ENCODE measurements at places on chromosomes 5 and 9.

GRCh38 chr9:113628621-113629020 lies 165.1 kb downstream of the RGS3 start:
- DNase-seq: no peak

GRCh38 chr5:154249826-154250225 lies 59.3 kb downstream of the GALNT10 start:
- no peak for DNase-seq

DNA sequence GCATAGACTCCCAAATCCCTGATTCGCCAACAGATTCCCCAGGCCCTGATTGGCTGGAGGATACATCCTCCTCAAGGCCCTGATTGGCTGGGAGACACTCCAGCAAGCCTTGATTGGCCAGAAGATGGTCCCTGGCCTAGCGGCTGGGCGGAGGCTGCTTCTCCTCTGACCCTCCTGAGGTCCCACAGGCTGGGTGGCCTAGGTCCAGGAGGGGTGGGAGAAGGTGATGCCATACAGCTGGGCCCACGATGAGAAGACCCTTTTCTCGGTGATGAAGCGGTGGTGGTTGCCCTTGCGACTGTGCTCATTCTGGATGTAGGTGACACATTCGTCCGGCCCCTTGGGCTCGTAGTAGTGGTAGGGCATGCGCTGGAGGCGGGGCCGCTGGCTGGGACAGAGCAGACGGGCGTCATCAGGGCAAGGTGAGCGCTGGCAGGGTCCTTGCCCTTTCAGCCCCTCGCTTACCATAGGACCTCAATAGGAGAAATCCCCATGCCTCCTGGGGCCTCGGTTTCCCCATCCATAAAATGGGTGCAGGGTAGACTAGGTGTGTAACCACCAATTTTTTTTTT lies 9.0 kb upstream of the AK1 start:
- DNase-seq: no peak

DNA sequence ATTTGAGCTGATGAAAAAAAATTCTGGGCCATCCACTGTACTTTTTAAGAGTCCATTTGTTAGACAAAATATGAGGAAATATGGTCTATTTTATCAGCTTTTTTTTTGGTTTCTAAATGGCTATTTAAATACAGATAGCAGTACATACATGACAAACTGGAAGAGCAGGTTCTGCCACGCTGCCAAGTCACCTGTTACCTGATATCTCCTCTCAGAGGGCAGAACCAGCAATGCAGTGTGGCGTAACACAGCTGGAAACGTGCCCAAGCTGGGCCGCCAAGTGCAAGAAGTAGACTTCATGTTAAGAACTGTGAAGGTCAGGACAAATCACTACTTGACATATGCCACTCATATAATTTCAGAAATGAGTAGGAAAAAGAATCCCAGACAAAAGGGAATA lies 8.1 kb downstream of the MCIDAS start:
- DNase-seq: no peak

- no peak for DNase-seq
Measured at GRCh38 chr5:65152131-65152530, 329.6 kb downstream of the ADAMTS6 start.

- no peak for DNase-seq
Measured at GRCh38 chr5:159917994-159918393, 1.7 kb downstream of the ADRA1B start.

- no peak for DNase-seq
Measured at GRCh38 chr9:16074963-16075362, 522.1 kb downstream of the CCDC171 start.

GRCh38 chr9:130542457-130543228 lies 36.7 kb upstream of the FUBP3 start:
- no peak for DNase-seq

DNA sequence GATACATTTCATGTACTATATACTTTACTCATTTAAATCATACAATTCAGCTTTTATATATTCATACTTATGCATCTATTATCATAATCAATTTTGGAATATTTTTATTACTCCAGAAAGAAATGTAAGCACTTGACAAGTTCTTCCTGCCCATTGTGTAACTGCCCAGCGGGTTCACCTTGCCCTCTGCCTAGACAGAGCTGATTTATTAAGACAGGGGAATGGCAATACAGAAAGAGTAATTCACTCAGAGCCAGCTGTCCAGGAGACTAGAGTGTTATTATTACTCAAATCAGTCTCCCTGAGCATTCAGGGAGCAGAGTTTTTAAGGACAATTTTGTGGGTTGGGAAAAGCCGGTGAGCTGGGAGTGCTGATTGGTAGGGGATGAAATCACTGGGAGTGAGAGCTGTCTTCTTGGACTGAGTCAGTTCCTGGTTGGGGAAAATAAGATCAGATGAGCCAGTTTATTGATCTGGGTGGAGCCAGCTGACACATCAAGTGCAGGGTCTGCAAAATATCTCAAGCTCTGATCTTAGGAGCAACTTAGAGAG lies 16.1 kb upstream of the SPIN1 start:
- no peak for DNase-seq

- DNase-seq: no peak
Measured at GRCh38 chr9:110112792-110113191, 95.2 kb downstream of the C9orf152 start.

GRCh38 chr9:35798658-35799374 lies 7.4 kb downstream of the NPR2 start:
- peak; percentile 38 for DNase-seq

DNA sequence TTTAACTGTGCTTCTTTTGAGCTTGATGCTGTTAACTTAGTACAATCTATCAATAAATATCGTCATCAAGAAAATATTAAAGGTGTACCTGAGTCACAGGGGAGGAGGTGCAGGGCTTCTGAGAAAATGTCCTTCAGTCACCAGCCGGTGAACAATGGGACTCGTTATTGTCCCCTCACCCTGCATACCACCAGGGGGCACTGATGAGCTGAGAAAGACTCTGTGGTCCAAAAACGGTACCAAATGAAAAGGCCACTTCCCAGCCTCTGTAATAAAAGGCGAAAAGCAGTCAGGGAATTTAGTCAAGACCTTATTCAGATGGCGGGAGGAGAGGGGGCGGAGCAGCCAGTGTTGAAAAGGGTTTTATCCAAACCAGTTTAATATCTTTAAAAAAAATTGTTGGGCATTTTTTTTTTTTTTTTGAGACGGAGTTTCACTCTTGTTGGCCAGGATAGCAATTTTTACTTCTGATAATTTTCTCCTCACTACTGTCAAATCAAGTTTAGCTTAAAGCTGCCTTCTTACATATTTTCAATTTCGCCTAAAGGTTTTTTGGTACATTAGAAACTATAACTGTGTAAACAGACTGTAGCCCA lies 271.9 kb upstream of the ADAMTS16 start:
- DNase-seq: no peak

DNA sequence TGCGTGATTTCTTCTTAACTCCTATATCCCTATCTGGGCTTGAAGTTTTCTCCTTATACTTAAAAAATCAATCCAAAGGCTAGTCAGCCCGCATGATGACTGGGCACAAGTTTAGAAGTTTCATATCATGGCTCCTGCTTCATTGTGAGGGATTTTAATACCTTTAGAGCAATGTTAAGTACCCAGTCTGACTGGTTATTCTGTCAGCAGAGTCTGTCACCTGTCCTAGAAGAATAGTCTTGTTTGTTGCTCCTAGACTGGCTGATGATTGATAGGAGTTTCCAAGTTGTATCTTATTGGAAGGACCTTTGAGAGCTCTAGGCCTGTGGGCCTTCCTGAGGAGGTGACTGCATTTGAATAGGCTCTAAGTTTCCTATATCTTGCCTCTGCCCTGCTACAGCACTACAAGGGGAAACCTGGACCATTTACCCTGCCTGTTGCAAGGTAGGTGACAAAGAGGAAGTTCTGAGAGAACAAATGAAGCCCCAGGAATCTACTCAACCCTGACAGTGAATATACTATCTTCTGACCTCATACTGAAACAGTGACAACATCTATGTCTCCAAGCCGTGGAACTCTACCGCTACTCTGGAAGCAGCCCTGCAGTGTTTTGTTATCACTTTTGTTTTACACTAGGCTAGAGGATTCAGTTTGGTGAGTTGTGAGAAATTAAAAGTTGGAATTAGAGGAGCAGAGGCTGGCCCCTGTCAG lies 66.5 kb downstream of the F2RL2 start:
- DNase-seq: no peak

- no peak for DNase-seq
Measured at GRCh38 chr5:141371572-141372475, 1.8 kb downstream of the PCDHGB3 start.

DNA sequence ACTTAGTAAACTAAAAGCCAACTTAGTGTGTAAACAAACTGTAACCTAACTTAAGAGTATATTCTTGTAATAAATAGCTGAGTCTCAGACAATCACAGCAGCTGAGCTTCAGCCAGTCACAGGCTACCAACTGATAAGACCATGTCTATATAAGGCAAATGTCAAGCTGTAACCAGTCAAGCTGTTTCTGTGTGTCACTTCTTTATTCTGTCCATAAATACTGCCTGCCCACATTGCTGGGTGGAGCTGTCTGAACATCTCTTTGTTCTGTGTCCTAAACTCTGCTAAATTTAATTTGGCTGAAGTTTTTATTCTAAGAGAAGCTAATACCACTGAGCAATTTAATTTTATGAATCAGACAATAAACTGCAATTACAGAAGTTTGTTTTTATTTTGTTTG lies 412.1 kb upstream of the CDH10 start:
- no peak for DNase-seq

DNA sequence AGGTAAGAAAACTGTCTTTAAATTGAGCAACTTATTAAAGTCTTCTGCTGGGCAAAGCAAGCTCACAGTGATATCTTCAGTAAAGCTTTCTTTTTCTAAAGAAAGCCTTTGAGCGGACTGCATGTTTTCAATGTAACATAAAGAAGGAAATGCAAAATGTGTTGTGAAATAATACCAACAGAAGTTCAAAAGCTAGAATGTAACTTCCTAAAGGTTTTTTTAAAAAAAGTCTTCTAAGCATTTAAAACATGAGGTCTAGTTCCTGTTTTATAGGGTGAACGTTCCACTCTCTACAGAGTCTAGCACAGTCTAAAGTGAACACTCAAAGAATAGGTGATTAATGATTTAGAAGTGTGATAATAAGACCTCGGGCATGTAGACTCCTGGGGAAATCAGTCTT lies 62.9 kb downstream of the DENND1A start:
- DNase-seq: no peak

GRCh38 chr9:80020056-80020455 lies 448.3 kb downstream of the TLE4 start:
- no peak for DNase-seq

GRCh38 chr5:54175-54730 lies 37.7 kb upstream of the PLEKHG4B start:
- DNase-seq: no peak

DNA sequence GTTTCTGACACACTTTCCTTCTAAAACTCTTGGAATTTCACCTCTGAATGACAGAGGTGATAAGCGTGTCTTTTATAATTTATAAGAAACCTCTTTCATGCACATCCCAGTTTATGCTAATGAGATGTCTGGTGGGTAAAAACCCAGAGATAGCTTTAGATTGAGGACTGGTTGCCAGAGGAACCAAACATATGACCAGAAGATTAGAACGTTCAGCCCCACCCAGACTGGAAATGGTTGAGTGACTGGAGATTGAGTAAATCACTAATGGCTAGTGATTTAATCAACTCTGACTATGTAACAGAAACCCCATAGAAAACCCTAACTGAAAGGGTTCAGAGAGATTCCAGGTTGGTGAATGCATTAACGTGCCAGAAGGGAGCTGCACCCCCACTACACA lies 69.2 kb downstream of the CDH18 start:
- no peak for DNase-seq

DNA sequence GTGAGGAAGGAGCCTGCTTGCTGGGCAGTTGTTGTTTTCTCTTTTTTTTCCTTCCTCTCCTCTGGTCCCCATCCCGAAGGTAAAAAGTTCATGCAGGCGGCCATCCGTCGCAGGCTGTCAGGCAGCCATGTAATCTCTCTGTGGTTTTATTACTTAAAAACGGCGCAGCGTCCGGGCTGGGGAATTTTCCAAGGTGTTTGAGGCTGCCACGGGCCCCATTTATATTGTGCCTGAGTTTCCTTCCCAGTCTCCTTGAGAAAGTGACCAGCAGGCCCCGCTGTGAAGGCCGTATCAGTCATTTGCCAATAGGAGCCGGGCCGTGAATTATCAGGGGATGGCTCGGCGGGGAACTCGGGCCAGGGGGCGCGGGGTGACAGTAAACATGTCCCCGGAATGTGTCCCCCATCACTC lies 289.7 kb downstream of the PBX3 start:
- DNase-seq: no peak

DNA sequence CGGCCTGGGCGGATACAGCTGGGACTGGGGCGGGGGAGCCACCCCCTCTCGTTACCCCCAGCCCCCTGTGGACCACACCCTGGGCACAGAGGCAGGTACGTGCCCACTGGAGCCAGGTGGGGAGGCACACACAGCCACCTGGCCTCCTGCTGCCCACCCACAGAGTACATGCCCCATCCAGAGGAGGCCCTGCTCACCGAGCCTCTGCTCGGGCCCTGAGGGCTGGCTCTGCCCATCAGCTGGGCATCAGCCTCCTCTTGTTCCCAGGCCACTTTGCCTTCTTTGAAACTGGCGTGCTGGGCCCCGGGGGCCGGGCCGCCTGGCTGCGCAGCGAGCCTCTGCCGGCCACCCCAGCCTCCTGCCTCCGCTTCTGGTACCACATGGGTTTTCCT lies 6.3 kb downstream of the MAMDC4 start:
- no peak for DNase-seq

- DNase-seq: no peak
Measured at GRCh38 chr5:146243247-146243646, 39.8 kb downstream of the RBM27 start.

DNA sequence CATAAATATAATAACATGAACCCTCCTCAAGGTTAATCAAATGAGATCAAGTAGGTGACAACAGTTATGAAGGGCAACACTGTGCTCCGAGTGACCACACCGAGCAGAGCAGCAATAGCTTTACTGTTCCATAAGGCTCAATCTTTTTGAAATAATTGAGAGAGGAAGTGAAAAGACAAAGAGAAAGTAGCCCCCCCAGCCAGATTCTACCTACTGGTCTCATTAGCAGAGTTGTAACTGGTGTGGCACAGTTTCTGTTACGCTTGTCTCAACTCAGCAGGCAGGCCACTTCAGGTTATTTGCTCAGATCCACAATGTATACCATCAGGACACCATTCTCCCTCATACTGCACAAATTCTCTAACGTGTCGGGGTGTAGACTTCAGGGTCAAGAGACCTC lies 14.0 kb downstream of the PRUNE2 start:
- no peak for DNase-seq

GRCh38 chr5:16944816-16945562 lies 8.9 kb upstream of the MYO10 start:
- no peak for DNase-seq

DNA sequence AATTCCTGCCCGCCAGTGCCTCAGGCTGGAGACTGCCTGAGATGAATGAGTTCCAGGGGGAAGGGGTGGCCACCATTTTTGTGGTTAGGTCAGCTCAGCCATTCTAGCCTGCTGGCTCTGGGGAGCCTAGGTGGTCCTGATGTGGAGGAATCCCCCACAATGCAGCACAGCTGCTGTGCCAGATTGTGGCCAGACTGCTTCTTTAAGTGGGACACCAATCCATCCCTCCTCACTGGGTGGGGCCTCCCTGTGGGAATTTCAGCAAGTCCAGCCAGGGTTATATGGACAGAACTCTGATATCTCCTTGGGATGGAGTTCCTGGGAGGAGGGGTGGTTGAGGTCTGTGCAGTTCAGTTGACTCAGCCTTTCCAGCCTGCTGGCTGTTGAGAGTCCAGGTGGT lies 51.2 kb upstream of the DAP start:
- no peak for DNase-seq

- DNase-seq: no peak
Measured at GRCh38 chr5:181217803-181218062, 5.3 kb upstream of the TRIM41 start.
